ENCODE measurements at places on chromosomes 12 and 14.
A peak's percentile ranks its signal among the peaks of the same experiment; 100 is the strongest.

DNA sequence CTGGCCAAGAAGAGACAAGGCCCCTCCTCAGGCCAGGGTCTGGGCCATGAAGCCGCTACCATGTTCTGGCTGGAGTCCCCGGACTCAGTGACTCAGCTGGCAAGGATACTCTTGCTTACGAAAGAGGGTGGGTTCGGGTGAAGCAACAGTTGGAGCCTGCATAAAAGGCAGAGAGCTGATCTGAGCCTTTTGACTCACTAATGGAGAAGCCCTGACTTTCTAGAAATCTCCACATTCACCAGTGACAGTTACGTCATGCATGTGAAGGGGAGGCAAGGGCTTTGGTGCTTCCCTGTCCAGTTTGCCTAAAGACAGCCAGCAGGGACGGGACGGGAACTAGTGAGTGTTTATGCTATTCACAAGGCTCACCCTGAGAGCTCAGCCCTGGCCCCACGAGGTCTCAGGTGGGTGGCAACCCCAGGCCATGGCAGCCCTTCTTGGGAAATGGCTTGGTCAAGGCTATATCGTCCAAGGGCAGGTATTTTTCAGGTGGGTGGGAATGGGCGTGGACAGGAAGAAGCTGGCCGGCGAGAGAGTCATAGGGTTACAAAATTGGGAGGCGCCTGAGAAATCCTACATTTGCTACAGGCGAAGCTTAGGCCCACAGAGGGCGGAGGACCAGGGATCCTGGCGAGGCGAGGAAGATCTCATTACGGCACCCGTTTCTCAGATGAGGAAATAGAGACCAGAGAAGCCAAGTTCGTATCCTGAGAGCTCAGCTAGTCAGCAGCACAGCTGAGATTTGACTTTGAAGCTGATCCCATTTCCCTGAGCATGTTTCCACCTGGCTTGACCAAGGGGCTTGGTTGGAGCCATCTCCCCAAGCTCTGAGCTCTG lies 314.6 kb downstream of the BCL11B start:
- DNase-seq: peak; percentile 47

DNA sequence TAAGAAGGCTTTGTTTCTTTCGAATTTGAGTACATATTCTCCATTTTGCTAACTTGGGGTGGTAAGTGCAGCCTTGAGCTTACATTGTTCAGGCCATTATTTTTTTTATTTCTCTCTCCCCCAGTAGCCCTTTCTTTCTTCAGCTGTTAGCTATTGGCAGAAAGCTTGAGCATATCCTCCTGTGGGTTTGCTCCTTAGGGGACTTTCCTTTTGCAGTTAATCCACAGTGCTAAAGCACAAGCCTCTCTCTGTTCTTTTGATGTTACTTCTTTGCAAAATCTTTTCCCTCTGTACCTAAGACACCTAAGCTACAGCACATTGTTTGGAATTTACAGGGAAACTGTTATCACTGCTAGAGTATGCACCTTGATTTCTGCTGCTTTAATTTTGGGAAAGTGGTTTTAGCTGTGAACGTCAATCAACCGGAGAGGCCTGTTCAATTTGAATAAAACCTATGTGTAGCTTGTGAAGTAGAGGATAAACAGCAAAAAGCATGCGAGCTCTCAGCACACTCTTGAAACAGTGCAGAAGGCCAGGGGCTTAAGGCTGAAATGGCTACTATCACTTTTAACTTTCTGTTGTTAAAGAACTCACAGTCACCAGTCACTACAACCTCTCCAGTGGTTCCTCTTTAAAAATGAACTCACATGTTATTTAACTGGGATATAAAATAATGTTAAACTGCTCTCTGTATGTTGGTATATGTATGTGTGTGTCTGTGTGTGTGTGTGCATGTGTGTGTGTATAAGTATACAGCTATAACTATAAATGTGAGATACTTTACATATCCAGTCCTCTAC lies 139.2 kb downstream of the PDZRN4 start:
- DNase-seq: no peak

DNA sequence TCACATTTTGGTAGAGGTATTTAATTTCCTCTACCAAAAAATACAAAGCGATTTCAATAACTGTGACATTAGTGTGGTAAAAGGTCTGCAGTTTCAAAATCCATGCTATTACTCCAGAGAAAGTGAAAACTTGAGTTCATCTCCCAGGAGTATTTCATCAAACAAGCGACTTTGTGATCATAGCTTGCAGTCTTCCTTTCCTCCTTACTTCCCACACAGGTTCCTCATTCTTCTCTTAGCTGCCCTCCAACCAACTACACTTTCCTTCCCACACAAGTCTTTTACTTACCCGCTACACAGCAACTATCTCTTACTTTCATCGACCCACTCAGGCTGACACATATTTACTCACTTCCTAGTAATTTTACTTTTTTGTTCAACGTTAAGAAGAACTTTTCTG lies 413.4 kb upstream of the USP15 start:
- DNase-seq: no peak

- peak; percentile 4 for DNase-seq
Observed at GRCh38 chr12:20154052-20154451, 214.3 kb upstream of the PDE3A start.

- peak; percentile 87 for DNase-seq
Observed at GRCh38 chr14:36661506-36662257, at the start of gene PAX9. TSS of gene PAX9 (plus strand) at chr14:36661860. CDS start at chr14:36662090, 230 bp downstream.

DNA sequence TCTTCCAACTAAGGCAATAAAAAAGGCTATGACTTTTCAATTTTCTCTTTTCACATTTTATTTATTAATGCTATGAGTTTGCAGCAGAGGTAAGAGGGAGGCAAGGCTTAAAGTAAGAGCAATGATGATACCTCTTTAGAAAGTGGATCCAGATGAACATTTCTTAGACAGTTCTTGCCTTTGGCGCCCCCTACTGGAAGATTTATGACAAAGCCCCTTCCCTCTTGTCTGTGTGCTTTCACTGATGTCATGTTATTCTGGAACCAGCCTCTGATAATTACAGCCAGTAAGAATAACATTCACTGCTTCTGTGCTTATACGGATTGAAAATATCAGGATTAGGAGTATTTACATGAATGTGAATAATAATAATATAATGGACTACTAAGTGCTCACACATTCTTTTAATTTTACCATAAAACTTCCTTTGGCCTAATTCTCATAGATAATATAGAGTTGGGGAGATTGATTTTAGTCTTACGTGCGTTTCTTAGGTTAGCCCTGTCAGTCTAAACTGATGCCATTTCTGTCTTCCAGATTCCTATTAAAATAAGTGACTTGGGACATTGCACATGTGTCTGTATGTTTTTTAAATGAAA lies 1929.9 kb upstream of the SEL1L start:
- peak; percentile 21 for DNase-seq

DNA sequence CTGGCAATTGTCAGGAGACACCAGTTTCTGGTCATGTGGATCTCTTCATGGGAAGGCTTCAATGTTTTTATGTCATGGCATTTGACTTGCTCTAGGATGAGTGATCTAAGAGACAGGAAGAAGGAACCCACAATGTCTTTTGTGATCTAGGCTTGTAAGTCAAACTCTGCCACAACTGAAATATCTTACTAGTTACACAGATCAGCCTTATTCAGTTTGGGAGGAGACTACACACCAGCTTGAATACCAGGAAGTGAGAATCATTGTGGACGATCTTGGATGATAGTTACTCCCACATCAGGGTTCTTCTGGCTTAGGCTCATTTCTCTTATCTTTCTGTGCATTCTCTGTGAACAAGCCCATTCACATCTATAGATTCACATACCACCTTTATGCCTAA lies 236.2 kb upstream of the FBXO33 start:
- no peak for DNase-seq

GRCh38 chr14:71586131-71586897 lies 345.9 kb upstream of the RGS6 start:
- no peak for DNase-seq

DNA sequence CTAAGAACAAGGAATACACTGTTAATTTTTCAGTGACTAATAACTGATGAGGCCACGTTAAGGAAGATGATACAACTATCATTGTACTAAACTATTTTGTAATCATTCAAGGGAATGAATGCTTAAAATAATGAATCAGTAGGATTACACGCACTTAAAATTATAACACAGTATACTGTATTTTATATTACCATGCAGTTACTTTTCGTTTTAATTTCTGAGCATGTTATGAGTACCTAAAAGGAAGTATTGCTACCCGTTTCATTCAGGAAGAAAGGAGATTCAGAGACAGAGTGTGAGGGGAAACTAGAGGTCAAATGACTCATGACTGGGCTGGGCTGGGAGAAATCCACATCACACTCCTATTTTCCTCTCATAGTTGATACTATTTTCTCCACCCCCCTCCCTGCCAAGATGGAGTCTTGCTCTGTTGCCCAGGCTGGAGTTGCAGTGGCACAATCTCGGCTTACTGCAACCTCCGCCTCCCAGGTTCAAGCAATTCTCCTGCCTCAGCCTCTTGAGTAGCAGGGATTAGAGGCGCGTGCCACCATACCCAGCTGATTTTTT lies 202.0 kb downstream of the PPM1H start:
- DNase-seq: peak; percentile 24

GRCh38 chr14:59631237-59631636 lies 54.6 kb upstream of the CCDC175 start:
- DNase-seq: peak; percentile 7

DNA sequence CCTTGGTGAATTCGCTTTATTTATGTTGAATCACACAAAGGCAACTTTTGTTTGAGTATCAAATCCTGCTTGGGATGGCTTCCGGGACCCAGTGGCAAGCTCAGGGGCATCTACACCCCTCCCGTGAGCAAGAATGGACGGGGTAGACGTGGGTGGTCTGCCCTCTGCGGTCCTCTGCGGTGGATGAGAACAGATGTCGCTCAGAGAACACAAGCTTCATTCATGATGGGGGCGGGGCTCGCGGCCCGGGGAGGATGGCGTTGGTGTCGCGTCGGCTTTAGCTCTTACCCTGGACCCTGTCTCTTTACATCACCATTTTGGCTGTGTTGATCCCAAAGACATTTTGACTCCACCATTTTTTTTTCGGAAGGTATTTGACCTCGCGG lies 158.5 kb upstream of the RTL1 start:
- no peak for DNase-seq

DNA sequence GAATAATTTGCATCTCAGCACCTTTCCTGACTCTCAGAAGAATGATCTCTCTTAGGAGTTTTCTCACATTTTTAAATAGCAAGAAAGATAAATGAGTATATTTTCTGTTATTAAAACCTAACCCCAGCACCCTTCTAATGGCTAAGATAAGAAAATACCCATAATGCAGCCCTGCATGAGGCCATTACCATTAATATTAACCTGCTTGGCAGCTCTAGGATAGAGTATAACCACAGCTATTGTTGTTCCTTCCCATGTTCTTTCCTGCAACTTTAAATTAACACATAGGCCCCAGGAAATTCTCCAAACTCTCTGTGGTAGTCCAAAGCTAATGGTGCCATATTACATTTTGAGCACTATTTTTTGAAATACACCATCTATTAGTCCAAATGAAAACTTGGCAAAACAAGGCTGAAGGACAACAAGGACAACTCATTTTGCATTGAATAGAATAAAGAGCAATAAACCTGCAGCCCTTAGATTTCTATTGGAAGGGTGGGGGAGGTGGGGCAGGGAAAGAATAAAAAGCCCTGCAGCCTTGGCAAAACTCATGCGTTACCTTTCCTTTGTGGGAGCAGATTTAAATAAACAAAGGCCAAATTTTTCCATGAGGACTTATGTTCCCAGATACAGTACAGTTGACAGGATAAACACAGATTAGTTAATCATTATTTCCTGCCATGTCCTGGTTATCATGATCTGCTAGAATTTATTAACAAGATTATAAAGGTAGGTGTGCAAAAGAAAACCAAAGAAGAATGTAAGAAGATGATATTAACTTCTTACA lies 46.9 kb downstream of the BTG1 start:
- DNase-seq: no peak

DNA sequence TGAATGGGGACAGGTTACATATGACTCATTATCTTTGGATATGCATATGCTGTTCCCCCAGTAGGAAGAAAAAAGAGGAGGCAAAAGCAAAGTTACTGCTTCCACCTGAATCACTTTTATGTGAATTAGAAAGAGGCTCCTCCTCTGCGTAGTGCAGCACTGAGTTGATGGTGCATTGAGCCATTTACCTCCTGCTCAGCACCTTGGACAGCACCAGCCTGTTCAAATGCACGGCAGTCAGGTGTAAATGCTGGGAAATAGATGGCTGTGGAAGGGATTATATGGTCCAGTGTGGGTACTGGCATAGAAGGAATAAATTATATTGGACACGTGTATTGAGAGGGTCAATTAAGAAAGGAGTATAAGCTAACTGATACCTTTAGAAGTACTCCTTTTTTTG lies 541.9 kb upstream of the SEL1L start:
- DNase-seq: peak; percentile 17

DNA sequence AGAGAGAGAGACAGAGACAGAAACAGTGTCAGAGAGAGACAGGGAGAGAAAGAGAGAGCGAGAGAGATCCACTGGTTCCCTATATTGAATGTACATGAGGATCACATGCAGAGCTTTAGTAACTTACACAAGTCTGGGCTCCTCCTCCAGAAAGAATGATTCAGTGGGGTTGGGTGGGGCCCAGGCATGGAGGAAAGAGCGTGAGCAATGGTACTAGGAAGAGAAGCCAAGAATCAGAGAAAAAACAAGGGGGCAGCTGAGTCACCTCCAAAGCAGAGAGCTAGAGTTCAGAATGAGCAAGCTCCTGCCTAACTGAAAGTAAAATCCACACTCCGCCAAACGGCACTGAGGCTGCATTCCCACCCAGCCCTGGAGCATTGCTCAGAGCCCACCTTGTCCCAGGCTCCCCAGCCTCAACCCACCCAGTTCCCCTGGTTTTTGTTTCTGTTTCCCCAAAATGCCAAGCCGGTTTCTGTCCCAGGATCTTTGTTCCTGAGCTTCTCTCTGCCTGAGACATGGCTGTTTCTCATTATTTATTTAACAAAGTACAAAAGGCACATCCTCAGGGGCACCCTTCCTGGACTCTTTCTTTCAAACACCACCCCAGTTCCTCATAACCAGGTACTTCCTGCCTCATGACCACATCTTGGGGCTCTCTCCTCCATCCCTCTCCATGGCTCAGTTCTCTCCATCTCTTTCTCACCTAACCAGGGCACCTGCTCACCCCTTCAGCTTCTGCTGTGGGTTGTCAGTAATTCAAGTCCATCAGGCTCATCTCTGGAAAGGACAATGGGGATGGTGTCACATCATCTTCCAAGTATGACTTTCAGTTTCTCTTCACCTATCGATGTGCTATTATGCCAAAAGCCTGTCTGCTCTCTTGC lies 670.3 kb upstream of the TBX3 start:
- peak; percentile 64 for DNase-seq

DNA sequence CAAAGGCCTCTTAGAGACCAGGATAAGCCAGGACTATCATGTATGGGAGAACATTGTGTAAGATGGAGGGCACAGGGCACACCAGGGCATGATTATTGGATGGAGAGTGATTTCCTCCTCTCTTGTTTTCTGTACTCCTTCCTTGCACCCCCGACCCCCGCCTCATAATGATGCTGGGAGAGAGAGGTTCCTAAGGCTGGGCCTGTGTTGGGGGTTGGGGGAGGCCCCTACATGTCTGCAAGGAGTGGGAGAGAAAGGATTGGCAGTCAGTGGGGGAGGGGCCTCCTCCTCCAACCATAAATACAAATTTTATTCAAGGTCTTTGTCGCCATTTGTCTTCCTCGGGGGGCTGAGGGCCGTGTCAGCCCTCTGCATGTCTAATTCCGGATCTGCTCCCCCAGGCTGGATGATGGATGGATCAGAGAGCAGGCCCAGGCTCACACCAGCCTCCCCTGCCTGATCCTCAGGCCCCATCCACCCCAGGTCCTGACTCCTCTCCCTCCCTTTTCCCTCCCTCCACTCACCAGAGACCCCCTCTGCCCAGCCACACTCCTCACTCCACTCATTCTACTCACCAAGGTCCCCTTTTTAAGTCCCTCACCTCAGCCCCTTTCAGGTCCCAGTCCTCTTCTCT lies 2.0 kb upstream of the C1QL4 start:
- no peak for DNase-seq

All from SW480 (cell line).